ENCODE measurements at places on chromosomes 7 and 10. TPM values are rescaled to one million over a fixed set of nuclear protein-coding genes. Genes with fewer than 3 reads are reported as not detected.

AZGP1 gene
- total RNA-seq, result 196 TPM

NKX2-3 gene
- 0.83 TPM for total RNA-seq

CTNNA3 gene
- 0.23 TPM for total RNA-seq

CYP3A4 gene
- total RNA-seq, result 3.0 TPM

LYZL1 gene
- not detected for total RNA-seq

CFAP46 gene
- total RNA-seq, result 0.51 TPM

TAS2R5 gene
- 0.40 TPM for total RNA-seq

ASL gene
- total RNA-seq, result 15.7 TPM

TMEM184A gene
- total RNA-seq, result 25.6 TPM

AMPH gene
- 0.22 TPM for total RNA-seq

TMEM178B gene
- total RNA-seq, result 1.4 TPM

NRP1 gene
- 36.8 TPM for total RNA-seq

ANKRD30A gene
- not detected for total RNA-seq

TMEM139 gene
- 6.6 TPM for total RNA-seq

CUBN gene
- 1.1 TPM for total RNA-seq

COL17A1 gene
- 1.5 TPM for total RNA-seq

LIPK gene
- total RNA-seq, result not detected

HTR5A gene
- total RNA-seq, result not detected

AKR1C4 gene
- total RNA-seq, result not detected

TDRD1 gene
- 1.8 TPM for total RNA-seq

CYP26C1 gene
- 0.09 TPM for total RNA-seq

SPDYE1 gene
- not detected for total RNA-seq

STEAP4 gene
- 12.8 TPM for total RNA-seq

C10orf62 gene
- 1.1 TPM for total RNA-seq

TMEM236 gene
- 0.22 TPM for total RNA-seq

GTF2IRD2 gene
- total RNA-seq, result 15.7 TPM

XRCC2 gene
- 0.05 TPM for total RNA-seq

All from pancreas (tissue), 10 donors.